Right cardiac atrium (tissue), 5 donors: ENCODE measurements at places on chromosomes 5 and 9. TPM values are rescaled to one million over a fixed set of nuclear protein-coding genes. Genes with fewer than 3 reads are reported as not detected.
A peak's percentile ranks its signal among the peaks of the same experiment; 100 is the strongest.

DNA sequence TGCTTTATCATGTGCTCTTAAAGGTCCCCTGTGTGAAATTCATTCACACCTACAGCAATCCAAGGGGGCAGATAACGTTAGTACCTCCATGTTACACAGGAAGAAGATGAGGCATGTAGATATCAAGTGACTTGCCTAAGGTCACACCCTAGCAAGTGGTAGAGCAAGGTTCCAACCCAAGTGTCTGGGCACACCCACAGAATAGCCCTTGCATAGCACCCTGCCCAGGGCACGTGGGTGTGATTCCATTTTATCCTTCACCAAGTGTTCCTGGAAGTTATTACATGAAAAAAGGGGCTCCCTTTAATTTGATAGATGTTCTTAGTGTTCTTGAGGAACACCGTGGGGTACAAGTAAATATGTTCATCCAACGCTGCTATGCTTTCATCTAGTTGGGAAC is 4.9 kb downstream of the TMEM171 start:
- DNase-seq: no peak

DNA sequence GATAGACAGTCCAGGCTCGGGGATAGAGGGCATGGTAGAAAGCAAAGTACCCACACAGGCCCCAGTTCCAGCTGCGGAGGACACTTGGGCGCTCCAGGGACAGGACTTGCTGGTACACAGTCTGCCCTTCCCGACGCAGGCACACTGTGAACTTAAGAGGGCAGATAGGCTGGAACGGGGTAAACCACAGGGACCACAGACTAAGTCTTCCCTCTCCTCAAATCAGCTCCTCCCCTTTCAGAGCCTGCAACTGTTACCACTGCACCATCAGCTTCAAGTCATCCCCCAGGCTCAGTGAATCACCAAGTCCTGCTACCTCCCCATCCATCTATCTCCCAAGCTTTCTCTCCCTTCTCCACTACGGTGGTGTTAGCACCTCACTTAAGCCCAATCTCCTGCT is 7.3 kb downstream of the GBA2 start:
- no peak for DNase-seq

- DNase-seq: no peak
These were observed 167.9 kb upstream of the PAPPA start for GRCh38 chr9:115985657-115986056.

DNA sequence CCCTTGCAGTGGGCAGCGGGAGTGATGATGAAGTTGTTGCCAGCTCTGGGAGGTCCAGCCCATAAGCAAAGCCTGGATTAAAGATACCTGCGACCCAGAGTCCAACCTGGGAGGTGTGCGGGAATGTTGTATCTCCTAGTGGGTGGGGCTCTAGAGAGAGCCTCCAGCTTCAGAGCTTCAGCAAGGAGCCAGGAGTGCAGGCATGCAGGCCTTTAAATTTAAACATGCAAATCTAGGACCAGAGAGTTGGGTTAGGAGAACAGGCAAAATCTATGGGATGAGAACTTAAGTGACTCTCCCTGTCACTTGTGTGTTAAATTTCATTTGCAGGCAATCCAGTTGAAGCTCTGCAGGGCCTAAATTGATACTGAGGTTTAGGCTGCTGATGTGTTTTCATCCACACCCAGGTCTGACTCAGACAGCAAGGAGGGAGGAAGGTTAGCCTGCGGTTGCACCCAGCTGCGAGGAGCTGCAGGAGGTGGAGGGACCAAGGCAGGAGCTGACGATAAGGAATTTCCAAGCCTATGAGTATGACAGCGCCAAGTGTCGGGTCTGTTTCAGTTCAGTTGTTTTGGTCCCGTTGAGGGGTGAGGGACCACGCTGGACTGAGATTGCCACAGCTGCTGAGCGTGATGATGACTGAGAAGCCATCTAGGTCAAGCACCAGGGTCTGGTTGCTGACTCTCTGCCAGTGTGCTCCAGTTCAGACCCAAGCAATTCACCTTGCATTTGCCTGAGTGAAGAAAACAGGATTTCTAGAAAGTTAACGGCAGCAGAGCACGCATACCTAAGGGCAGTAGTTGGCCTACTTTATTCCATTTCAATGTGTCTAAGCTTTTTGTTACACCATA is 243.0 kb downstream of the ICE1 start:
- DNase-seq: no peak

- peak; percentile 91 for DNase-seq
These were observed 12.8 kb upstream of the RALGDS start for GRCh38 chr9:133133681-133134387.

GRCh38 chr9:33123407-33124031 is 43.6 kb downstream of the B4GALT1 start:
- DNase-seq: no peak

DNA sequence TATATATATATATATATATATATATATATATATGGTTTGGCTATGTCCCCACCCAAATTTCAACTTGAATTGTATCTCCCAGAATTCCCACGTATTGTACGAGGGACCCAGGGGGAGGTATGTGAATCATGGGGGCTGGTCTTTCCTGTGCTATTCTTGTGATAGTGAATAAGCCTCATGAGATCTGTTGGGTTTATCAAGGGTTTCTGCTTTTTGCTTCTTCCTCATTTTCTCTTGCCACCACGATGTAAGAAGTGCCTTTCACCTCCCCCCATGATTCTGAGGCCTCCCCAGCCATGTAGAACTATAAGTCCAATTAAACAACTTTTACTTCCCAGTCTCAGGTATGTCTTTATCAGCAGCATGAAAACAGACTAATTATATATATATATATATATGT is 52.3 kb upstream of the ADAMTS2 start:
- DNase-seq: no peak

GABRA1 gene
- total RNA-seq: not detected

SLC27A6 gene
- total RNA-seq: 29.7 TPM

GRCh38 chr9:116450378-116451139 is 236.5 kb upstream of the TRIM32 start:
- no peak for DNase-seq

DNA sequence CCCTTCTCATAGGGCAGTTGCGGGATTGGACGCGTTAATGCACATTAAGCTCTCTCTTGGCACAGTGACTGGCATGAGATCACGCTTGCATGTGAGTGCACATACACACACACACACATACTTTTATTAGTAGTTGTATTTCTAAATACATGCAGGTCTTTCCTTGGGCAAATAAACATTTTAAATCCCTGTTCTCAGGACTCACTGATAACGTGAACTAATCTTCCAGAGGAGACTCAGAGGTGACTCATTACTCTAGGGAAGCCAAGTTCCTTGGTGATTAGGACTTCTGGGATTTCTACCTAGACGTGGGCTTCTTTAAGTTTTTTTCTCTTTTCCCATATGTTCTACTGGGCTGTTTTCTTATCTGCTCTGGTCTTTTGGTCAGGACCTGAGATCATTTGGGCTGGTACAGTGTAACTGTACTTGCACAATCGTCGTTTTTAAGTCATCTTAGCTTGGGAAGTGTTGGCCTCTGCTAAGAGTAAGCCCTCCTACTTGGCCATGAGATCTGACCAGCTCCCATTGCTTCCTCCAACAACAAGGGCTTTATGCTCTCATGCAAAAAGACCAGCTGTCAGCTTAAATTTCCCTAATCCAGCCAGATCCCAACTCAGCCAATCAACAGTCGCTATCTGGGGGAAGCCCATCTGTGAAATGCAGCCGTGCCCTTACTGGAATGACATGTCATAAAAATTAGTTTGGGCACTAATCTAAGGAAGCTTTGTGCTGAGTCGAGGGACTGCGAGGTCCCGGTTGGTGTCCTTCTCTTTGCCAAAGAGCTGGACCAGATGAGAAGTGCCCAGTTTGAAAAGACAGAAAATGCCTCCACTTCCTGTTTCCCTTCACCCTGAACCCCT is 176.4 kb upstream of the ANKRD55 start:
- peak; percentile 47 for DNase-seq

GRCh38 chr9:121645853-121646807 is 5.3 kb upstream of the DAB2IP start:
- DNase-seq: peak; percentile 57

PALM2AKAP2 gene
- 130 TPM for total RNA-seq

GRCh38 chr5:90612919-90613318 is 54.3 kb downstream of the ADGRV1 start:
- no peak for DNase-seq

ZNF474 gene
- 0.25 TPM for total RNA-seq

DNA sequence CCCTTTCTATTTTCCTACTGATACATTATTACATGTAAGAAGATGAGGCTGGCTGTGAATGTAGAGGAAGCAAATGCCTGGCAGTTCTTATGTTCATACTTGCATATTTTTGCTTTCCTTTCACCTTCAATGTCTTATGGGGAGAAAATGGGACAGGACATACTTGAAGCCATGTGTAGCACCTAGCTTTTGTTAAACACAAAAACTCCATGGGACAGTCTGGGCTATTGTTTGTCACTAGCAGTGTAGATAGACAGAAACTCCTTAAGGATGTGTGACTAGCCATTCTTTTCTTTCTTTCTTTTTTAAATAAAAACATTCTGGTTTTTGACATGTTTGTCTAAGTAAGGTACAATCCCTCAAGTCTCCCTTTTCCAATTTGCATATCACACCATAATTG is 122.7 kb downstream of the ARL15 start:
- no peak for DNase-seq

DNA sequence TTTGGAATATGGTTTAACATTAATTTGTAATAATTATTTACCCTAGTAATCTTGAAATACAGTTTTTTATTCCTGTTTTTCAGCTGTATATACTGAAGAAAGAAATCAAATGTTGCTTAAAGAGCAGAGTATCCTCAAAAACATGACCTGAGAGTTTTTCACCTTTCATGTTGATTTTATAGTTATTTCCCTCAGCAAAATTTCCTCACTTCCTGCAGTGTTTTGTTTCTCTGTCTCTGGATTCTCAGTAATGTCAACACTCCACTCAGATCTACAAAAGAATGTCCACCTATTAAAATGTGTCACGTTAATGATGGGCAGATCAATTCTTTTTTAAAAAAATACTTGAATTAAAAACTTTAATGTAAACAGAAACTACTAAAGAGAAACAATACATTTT is 398.3 kb downstream of the ANXA1 start:
- DNase-seq: no peak

TMOD1 gene
- total RNA-seq: 197 TPM

- DNase-seq: no peak
These were observed 50.4 kb upstream of the FAM170A start for GRCh38 chr5:119578937-119579336.

TMEFF1 gene
- total RNA-seq: not detected

DNA sequence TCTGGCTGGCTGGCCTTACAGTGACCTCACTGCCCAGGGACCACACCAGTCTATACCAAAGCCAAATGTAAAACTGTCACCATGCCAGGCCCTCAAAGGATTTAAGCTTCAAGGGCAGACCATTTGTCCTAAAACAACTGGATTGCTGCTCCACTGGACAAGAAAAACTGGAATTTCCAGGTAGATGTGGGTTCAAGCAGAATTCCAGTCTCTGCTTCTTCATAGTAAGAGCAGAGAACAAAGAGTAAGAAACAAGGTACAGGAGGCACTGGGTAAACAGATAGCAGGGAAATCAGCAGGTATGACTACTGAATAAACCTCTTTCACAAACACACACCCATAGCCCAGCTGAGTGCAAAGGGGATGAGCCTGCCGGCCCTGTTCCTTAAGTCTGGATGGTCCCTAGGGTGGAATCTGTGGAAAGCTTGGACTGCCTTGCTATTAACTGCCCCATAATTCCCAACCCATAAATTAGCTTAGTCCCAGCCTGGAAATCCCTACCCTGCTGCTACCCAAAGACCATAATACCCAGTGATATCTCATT is 5.5 kb downstream of the B4GALT1 start:
- no peak for DNase-seq

DNA sequence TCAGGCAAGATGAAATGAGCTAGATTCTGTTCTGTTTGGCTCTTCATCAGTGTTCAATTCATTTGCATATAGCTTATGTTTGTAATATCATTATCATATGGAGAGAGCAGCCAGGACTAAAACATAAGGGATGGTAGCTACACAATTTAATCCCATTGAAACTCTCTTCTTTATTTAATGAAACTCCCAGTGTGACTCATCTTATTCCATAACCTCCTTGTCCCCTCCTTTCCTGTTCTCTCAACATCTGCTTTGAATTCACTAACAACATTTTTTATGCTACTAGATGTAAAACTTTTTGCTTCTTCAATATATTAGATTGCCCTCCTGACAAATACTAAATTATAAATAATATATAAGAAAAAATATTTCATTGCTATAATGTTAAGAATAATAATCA is 1823.4 kb downstream of the MAT2B start:
- DNase-seq: no peak

INPP5E gene
- 12.3 TPM for total RNA-seq

TSLP gene
- total RNA-seq: 2.3 TPM

DNA sequence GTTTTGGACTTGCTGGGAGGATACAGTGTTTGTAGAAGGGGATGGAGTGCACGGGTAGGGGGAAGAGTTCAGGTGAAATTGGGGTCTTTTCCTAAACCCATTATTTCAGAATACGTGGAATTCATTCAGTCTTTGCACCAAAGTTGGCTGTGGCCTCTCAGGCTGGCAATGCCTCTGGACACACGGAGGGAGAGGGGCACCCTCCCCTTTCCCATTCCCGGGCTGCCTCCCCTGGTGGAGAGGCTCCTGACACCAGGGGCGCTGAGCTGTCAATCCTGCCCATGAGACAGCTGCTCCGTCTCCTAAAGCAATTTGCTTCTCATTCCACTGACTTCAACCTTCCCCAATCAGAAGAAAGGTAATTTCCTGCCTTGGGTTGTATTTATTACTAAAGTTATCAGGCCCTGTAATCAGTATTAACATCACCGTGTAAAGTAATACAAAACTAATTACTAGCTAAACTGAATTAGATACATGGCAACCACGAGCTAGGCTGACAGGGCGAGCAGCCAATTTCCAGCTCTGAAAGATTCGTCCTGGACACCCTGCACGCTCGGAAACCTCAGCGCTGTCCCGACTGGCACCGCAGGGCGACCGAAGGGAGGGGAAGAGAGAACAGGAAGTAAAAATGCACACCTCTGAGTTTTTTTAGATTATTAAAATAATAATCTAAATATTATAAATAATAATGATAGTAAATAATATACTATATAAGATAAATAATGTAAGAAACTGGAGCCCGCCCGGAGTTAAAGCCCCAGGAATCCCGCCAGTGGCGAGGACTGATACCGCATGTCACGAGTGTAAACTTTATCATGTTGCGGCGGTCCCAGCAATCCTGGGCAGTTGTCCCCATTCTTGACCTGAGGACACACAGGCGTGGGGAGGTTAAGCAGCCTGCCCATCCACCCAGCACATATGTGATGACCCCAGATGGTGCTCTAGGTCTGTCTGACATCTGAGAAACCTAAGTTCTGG is 6.9 kb upstream of the OLFM1 start:
- no peak for DNase-seq

RALGDS gene
- total RNA-seq: 30.7 TPM

DNA sequence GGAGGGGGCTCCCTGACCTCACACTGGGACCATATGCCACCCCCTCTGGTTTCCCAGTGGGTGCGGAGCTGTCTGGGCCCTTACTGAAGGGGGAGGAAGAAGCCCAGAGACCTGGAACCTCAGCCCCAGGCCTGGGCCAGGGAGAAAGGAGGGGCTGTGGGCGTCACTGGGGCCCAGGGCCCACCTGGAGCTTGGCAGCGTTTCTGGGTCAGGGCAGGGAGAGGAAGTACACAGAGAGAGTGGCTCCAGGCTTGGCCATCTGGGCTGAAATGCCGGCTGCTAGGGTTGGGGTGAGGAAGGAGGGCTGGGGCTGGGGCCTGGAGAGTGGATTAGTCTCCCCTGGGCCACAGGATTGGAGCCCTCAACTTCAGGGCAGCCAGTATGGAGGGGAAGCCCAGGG is 6.4 kb upstream of the DAB2IP start:
- no peak for DNase-seq

- DNase-seq: no peak
These were observed 31.6 kb upstream of the ACOT12 start for GRCh38 chr5:81425569-81425968.
